Activated CD4-positive, alpha-beta T cell treated with anti-CD3 and anti-CD28 coated beads, Interleukin-2, amount 10 ng/mL, durations not matched to agents 7 days and 5 days (primary cell): ENCODE measurements at places on chromosomes 7 and 10. TPM values are rescaled to one million over a fixed set of nuclear protein-coding genes. Genes with fewer than 3 reads are reported as not detected.

TRIM50 gene
- not detected for total RNA-seq

ADAM8 gene
- 153 TPM for total RNA-seq

TCTN3 gene
- total RNA-seq: 14.3 TPM

GRIFIN gene
- not detected for total RNA-seq

EMX2 gene
- not detected for total RNA-seq

CPVL gene
- not detected for total RNA-seq

SPAG6 gene
- total RNA-seq: 0.75 TPM
